ENCODE measurements at places on chromosomes 5 and 9. TPM values are rescaled to one million over a fixed set of nuclear protein-coding genes. Genes with fewer than 3 reads are reported as not detected.

The HTR1A gene
- total RNA-seq = not detected

The GABRA6 gene
- total RNA-seq = not detected

The KCNV2 gene
- not detected for total RNA-seq

DNA sequence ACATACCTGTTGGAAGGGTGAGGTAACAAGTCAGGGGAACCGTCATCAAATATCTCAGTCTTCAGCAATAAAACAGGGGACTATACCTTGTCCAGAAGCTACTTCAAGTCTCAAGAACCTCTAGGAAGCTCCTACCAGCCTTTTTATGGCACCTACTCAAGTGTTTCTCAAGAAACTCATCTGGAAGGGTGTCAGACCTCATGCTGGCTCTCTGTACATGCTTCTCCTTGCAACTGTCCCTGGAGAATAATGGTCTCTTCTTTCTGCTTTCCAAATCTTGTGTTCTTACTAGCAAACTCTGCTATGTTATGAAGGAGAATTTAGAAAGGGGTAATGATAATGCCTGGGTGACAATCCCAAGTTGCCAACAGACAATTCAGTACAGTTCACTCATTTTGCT, 8.3 kb upstream of the PTAR1 start:
- no peak for DNase-seq

GRCh38 chr5:80622756-80623155, 31.7 kb upstream of the MSH3 start:
- DNase-seq = no peak

DNA sequence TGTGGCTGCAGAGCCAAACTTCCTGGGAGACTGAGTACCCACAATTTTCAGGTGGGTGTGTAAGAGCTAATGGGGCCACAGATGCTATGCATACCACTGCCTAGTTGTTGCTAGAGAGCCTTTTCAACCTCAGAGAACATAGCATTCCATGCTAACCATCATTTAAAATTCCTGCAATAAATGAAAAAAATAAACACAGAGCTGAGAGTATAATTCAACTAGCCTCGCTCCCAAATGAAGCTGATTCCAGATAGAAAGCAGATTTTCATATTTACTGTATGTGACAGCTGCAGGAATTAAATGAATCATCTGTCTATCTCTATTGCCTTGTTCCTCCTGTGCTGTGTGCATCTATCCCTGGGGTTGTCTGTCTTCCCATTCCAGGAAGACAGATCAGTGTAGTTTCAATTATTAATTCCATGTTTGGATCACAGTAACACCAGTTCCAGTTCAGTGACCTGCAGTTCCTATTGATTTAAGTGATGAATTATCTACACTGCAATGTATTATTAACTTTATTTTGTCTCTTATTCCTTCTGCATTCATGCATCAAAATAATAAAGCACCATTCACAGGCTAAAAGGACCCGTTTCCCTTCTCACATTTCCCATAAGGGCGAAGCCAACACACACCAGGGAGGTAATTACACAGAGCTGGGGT, 324.5 kb downstream of the SLIT3 start:
- no peak for DNase-seq

DNA sequence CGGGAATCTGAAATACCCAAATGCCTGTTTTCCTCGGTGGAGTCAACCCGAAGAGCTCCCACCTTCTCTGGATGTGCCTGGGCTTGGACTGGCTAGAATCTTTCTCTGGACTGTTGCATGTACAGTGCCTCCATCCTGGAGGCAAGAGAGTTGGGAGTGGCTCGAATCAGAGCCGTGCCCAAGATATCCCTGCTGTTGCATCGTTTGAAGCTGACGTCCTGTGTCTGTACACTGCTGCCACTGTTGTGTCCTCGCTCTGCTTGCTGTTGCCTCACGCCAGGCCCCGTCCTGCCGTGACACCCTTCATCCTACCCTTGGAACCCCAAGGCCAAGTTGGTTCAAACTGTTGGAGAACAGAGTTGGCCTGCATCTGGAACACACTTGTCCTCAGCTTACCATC, 35.4 kb downstream of the FAXDC2 start:
- DNase-seq = no peak

DNA sequence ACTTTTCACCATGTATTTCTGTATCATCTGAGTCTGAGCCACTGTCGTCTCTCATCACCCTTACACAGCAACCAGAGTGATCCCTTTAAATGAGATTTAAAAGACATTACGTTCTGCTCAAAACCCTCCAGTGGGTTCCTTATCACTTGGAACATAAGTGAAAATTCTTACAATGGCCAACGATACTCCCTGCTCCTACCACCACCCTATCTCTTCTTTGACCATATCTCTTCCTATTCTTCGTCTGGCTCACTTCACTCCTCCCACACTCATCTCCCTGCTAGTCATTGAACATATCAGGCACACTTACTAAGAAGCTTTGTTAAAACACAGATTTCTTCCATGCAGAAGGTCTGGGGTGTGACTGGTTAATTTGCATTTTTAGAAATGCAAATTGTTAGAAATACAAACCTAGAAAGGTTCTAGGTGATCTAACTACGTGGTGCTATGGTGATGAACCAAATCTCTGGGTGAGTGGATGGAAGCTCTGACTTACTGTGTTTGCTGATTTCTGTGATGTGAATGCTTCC, 166.6 kb upstream of the CD180 start:
- DNase-seq = no peak

DNA sequence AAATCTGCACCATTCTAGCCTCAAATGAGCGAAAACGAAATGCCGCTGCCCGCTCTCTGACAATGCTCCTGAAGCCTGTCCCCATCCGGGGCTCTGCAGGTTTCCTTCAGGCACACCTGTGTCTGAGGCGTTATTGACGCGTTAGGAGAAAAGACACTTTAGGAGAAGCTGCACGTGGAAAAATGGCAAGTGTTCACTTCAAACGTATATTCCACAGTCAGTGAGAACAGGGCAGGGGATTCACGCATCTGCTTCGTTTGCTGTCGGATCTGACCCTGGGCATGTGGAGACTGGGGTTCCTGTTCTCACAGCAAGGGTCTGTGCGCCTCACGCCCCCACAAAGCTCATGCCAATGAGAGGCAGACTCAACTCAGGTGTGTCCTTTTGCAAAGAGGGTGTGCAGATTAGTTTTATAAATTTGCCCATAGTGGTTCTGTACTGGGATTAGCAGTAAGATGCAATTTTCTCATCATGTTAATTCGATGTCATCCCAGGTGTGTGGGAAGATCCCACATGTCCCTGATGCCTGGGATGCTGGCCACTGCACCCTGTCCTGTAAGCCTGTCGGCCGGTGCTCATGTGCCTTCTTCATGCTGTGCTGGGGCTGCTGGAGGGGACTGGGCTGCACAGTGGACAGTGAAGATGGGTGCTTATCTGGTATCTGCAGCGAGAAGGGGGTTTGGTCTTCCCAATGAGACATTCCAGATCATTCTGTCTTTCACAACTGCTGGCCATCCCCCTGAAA, 11.2 kb upstream of the TBC1D9B start:
- no peak for DNase-seq

DNA sequence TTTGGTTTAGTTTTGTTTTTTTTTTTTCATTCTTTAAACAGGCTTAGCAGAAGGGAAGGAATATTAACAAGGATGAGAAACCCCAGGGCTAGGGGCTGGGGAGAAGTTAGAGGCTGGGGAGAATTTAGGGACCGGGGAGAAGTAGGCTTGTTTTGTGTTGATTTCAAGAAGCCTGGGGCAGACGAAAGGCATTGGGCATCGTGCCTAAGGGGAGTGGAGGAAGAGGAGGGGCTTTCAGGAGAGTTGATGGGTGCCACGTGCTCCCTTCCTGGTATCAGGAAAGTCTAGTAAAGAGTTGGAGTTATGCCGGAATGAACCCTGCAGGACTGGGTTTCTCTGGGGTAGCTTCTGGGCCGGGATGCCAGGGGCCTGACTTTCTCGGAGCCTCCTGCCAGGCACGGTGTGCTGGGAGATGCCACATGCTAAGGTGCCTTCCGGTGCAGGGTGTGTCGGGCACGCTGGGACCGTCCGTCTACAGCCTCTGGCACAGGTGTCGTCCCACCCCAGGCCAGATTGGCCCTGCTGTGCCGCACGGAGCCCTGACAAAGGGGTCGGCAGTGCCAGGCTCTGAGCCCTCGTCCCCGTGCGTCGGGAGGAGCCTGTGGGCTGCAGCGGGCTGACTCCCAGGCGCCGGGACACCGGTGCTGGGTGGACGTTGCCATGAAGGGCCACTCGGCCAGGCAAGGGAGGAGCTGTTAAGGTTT, 159.9 kb downstream of the OLFM1 start:
- DNase-seq = no peak
